IMR-90 (cell line): ENCODE measurements at places on chromosomes 2 and 18.
A peak's percentile ranks its signal among the peaks of the same experiment; 100 is the strongest.

- DNase-seq: no peak
Measured at GRCh38 chr18:46728219-46728930, 28.5 kb downstream of the ST8SIA5 start.

- DNase-seq: no peak
Measured at GRCh38 chr2:168459256-168459655, 3.2 kb downstream of the CERS6 start.

DNA sequence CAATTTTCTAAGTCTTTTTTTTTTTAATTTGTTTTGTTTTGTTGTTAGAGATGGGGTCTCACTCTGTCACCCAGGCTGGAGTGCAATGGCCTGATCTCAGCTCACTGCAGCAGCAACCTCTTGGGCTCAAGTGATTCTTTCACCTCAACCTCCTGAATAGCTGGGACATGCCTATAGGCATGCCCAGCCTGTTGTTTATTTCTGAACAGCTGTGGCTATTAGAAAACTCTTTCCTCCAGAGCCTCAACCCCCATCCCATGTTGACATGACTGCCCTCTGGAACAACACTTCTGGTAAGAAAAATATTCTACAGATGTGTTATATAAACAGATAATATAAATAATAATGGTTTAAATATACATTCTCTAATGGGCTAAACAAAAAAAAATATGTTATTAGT, 44.4 kb upstream of the TWSG1 start:
- DNase-seq: peak; percentile 75

- DNase-seq: peak; percentile 89
Measured at GRCh38 chr2:145022666-145023333, 502.9 kb upstream of the ZEB2 start.

- peak; percentile 50 for DNase-seq
Measured at GRCh38 chr18:3902676-3903075, 452.7 kb downstream of the TGIF1 start.

GRCh38 chr2:194672994-194673393, 984.0 kb upstream of the SLC39A10 start:
- DNase-seq: no peak

- DNase-seq: no peak
Measured at GRCh38 chr2:23285091-23285800, 99.7 kb upstream of the KLHL29 start.

DNA sequence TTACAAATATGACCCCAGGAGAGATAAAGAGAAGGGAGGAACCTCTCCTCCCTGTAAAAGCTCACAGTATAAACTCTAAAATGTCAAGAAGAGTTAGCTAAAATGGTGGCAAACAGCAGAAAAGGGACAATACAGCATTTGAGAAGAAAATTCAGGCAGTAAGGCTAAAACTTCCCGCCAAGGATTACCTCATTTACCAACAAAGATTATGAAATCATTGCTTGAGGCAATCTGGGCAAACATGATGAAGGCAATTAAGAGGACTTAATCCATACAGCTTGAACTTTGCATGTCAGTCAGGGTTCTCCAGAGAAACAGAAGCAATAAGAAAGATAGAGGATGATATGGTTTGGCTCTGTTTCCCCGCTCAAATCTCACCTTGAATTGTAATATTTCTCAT, 81.4 kb downstream of the CMPK2 start:
- DNase-seq: no peak

DNA sequence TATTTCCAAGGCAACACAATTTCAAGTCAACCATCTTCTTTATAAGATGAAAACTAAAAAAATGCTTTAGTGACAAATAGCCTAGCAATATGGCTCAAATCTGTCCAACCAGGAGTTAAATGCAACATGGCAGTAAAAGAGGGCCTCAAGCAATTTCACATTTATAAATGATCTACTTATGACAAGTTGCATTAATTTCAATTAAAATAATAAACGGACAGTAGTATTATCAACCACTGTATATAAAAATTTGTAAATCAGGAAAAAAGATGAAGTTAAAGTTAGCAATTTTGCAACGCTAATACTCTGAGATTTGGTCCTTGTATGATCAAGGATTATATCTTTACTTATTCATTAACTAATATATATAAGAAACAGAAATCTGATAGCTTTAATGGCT, 19.3 kb downstream of the CCDC88A start:
- no peak for DNase-seq

DNA sequence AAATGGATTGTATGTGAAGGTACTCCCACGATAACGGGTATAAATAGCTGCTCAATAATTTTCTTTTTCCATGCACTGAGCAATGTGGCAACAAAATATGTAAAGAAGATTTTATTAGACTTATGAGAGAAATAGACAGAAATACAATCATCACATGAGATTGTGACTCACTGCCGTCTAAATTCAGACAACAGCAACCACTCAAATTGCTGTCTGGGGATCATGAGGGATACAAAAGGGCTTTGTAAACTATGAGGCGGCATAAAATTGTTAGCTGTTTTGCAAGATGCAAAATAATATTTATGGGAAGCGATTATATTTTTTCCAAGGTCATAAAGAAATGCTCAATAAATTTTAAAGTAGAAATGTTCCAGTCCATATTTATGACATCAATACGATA, 259.1 kb upstream of the AGAP1 start:
- DNase-seq: peak; percentile 22

DNA sequence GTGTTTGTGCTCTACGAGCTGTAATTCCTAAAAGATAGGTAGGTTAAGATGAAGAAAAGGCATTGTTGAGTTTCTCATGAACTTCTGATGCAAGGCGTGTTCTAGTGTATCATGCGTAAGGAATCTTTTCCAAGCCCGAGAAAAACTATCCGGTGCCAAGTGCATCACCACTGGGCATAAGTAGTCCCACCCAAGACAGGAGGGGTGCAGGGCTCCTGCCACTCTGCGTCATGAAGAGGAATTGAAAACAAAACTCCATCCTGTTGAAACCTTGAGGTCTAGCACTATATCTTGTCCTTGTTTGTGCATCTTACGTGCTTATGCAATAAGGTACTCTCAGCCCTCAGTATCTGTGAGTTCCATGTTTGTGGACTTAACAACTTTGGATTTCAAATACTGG, 45.7 kb downstream of the RAB31 start:
- no peak for DNase-seq

DNA sequence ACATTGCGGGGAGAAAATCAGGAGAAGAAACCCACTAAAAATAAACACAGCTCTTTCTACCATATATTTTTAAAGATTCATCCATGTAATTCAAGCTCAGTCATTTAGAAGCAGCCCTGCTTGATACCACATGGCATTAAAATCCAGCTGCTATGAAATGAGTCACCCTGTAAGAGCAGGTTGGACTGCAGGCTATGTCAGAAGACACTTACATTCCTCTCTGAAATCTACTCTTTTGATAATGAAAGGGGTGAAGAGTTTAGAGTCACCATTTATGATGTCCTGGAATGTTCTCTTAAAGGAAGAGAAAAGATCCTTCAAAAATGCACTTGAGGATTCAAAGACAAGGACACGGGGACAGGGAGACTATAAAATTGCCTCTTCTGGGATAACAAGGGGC, 100.6 kb upstream of the APCDD1 start:
- peak; percentile 95 for DNase-seq

GRCh38 chr18:28736223-28736622, 559.3 kb upstream of the CDH2 start:
- no peak for DNase-seq

DNA sequence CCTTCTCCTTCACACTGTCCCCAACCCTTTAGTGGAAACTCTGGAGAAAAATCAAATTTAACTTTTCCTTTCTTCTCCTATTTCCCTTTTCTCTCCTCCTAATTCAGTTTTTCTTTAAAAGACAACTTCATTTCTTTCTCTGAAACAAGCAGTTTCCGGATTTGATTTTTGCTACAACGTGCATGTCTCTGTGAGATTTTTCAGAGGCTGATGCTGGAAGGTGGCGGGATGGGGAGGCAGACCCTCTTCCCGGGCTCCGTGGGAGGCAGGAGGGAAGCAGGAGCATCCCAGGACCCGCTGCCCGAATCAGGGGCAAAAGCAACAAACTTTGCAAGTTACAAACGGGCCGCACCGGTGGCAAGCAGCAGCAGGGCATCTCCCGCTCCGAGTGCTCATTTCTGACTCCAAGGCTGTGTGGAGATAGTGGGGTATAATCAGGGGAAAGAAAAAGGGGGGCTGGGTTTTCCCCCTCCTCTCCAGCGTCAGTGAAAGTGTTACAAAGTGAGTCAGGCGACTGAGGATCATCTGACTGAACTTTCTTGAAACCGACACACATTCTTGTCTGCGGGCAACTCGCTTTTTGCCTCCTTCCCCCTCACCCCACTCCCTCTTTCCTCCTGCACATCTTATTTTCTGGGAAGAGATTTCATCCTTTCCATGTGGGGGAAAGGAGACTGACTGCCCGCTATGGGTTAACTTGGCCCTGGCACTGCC, 6.4 kb downstream of the ZEB2 start:
- peak; percentile 81 for DNase-seq

DNA sequence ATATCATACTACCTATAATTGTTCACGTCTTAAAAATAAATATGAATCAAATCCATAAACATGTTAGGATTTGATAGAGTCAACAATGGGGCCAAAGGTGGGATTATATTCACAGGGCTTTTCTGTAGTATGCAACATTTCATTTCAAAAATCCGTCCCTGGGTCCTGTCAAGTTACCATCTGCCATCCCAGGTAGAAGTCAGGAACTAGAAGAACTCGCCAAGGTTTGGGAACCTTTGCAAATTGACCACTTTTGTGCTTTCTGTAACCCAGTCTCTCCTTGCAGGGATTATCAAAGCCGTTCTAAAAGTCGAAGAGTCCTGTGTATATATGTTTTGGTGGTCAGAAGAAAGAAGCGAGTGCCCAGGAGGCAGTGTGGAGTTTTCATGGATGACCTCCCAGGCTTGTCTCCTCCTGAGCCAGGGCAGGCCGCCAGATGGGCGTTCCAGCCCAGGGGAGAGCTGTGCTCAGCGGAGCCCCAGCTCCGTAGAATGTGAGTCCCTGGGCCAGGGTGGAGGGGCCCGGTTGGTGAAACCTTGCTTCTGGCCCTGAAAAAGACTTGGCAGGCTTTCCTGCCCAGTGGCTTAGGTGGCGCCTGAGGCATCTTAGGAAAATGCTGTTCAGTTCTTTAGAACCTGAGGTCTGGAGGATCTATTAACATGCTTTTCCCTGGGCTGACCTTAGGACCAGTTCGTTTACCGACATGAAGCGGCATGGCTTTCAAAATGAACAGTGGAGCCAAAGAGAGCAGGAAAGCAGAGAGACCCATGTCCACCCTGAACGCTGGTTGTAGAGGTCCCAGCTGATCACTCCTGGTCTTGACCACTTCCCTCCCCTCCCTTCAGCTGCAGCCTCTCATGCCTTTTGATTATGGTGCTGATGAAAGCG, 69.2 kb downstream of the LONRF2 start:
- no peak for DNase-seq

- no peak for DNase-seq
Measured at GRCh38 chr18:72181241-72181764, 362.8 kb downstream of the CBLN2 start.

DNA sequence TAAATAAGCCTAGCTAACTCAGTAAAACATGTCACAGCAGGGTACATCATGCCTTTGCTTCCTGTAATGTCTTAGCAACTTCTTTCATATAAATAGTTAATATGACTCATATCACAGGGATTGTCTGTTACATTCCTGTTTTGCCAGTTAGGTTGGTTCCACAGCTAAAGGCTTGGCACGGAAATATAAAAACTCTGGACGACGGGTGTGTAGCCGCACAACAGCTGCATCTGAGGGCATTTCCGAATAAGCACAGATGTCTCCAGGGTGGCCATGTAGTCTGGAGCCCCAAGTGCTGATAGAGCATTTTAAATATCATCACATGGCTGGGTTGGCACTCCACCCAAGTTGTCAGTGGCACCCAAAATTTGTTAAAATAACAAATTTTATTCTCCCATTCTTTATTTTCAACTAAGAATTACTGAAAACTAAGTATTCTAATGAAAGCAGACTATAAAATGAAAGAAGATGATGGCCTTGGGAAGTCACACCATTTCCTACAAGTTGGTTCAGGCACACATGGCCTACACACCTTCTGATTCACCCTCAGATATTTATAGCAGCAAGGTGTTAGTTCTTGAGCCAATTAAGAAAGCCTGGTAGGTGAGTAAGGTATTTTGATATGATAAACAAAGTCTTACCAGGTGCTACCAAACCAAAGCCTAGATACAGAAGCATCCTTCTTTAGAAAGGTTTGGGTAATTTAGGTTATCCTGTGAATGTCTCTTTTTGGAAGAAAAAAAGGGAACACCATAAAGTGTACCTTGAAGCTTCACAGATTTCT, 61.8 kb upstream of the STK17B start:
- DNase-seq: peak; percentile 85

- no peak for DNase-seq
Measured at GRCh38 chr2:9424447-9425164, 1.2 kb downstream of the CPSF3 start.

DNA sequence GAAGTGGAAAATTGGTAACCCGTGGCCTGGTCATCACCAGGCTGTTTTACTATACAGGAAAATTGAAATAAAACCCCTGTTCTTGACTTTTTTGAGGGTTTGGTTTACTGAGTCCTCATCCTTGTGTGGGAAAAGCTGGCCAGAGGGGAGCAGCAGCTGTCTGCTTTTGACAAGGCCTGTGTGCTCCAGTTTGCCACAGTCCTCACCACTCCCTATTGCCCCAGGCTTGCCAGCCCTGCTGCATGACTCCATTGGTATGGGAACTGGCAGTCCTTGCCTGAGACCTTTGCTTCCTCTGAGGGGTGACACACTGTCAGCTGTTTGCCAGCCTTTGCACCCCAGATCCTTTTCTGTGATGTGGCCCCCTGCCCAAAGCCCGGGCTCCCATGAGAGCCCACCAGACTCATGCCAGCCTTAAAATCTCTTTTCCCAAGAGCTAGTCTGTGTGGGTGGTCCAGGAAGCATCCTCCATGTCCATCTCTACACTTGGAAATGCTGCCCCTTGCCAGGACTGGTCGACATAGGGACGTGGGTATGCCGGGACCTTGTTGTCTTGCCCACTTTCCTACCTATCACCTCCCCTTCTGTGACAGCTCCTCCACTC, 39.0 kb downstream of the GLI2 start:
- DNase-seq: no peak

DNA sequence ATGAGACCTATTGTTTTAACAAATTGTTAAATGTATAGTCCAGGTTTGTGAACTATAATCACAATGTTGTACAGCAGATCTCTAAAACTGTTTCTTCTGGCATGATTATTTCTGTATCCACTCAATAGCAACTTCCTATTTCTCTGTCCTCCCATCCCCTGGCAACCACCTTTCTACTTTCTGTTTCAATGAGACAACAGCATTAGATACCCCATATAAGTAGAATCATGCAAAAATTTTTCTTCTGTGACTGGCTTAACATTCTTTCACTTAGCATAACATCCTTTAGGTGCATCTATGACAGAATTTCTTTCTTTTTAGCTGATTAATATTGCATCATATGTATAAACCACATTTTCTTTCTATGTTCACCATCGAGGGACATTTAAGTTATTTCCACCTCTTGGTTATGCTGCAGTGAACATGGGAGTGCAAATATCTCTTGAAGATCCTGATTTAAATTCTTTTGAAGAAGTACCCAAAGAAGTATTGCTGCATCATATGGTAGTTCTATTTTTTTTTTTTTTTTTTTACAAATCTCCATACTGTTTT, 713.5 kb downstream of the LRP1B start:
- DNase-seq: peak; percentile 4
